HT-29 (cell line): ENCODE measurements at places on chromosomes 3 and 15. TPM values are rescaled to one million over a fixed set of nuclear protein-coding genes. Genes with fewer than 3 reads are reported as not detected.

Gene NUP210
- total RNA-seq = 75.3 and 77.2 TPM in 2 replicates

Gene ZWILCH
- 9.2 and 15.4 TPM in 2 replicates for total RNA-seq

Gene COL6A5
- not detected in 2 replicates for total RNA-seq

Gene TBC1D2B
- 20.4 and 25.1 TPM in 2 replicates for total RNA-seq

Gene EPHB1
- total RNA-seq = not detected in 2 replicates

Gene CXCR6
- total RNA-seq = not detected in 2 replicates

Gene ZNF654
- total RNA-seq = 1.0 and 1.1 TPM in 2 replicates

Gene SLC35A5
- 11.7 and 14.8 TPM in 2 replicates for total RNA-seq

Gene STRIT1
- not detected in 2 replicates for total RNA-seq

Gene GPR176
- 1.7 TPM in 2 replicates for total RNA-seq

Gene CPNE9
- total RNA-seq = 0.36 TPM in 1 of 2 replicates, not detected in the other

Gene ZNF445
- 2.1 and 2.7 TPM in 2 replicates for total RNA-seq

Gene SYNPR
- not detected in 2 replicates for total RNA-seq

Gene GYG1
- 10.9 and 12.7 TPM in 2 replicates for total RNA-seq
